ENCODE measurements at places on chromosomes 11 and 22.

- no peak for DNase-seq
Measured at GRCh38 chr11:11390068-11390771, 37.2 kb upstream of the CSNK2A3 start.

DNA sequence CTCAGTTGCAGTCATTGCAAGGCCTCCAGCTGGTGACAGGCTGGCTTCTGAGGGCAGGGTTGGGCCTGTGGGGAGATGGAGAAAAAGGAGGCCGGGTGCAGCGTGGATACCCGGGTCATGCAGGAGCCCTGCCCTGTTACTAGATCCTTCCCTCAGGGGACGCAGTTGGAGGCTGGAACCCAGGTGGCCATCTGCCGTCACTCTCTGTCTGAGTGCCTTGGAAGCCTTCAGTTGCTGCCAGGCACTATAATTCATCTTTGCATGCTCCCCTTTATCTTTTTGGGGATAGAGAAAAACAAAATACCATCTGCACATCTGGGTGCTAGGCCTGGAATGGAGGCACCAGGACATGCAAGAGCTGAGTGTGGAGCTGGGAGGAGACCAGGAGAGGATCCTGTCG is 82.7 kb downstream of the TP53I11 start:
- DNase-seq: no peak

GRCh38 chr11:44409558-44410236 is 99.8 kb upstream of the ALX4 start:
- DNase-seq: no peak

GRCh38 chr11:101127699-101128570 is 1.7 kb downstream of the PGR start:
- DNase-seq: no peak

DNA sequence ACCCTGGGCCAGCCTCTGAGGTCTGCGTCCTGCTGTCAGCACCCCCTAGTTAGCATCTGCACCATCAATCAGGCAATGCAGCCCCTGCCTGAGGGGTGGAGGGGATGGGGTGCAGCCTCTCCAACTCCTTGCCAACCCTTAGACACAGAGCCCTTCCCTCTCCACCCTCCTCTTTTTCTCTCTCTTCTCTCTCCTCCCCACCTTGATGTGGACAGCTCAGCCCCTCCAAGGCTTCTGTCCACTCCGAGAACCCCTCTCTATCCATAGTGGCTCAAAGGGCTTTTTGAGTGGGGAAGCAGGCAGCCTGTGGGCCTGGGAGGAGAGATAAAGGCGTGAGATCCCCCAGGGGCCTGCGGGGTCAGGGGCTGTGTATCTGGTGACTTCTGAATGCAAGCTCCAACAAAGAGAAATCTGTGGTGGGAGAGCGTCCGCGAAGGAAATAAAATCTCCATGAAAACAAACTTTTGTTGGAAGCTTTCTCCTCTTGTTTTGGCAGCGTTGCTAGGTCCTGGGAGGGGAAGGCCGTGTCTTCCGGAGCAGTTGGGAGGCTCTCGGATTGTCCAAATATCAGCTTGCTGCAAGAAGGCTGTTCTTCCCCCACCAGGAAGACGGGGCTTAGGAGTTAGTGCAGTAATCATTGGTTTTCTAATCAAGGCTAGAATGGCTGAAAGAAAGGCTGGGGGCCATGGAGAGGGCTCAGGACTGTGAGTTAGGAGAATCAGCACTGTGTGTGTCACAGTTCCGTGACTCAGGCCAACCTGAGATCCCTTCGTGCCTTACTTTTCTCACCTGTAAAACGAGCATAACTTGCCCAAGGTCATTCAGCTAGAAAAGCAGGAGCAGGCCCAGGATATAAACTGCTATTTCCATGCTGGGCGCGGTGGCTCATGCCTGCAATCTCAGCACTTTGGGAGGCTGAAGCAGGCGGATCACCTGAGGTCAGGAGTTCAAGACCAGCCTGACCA is 50.3 kb downstream of the PKNOX2 start:
- no peak for DNase-seq
